DMS153 (cell line): ENCODE measurements at places on chromosomes 5 and 9.

- DNase-seq, result no peak
Observed at GRCh38 chr9:110835859-110836271, 167.3 kb downstream of the MUSK start.

- DNase-seq, result no peak
Observed at GRCh38 chr5:52605317-52606313, 182.1 kb upstream of the ITGA1 start.

DNA sequence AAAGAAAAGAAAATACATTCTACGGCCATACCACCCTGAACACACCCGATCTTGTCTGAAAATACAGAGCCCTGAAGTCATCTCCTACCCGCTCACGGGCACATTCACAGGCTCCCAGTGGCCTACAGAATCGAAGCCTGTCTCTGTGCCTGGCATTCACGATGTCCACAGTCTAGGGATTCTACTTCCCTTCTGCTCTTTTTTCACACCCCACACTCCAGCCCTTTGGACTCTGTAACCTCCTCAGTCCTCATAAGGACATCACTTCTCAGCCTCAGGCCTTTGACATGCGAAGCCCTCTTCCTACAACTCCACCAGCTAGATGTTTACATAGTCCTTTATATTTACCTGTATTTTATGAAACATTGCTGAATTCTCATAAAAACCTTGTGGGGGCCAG, 77.8 kb downstream of the CSNK1A1 start:
- no peak for DNase-seq

- peak; percentile 69 for DNase-seq
Observed at GRCh38 chr9:976943-977837, 735 bp downstream of the DMRT3 start.

- no peak for DNase-seq
Observed at GRCh38 chr9:108283696-108284095, 572.1 kb downstream of the ACTL7B start.

DNA sequence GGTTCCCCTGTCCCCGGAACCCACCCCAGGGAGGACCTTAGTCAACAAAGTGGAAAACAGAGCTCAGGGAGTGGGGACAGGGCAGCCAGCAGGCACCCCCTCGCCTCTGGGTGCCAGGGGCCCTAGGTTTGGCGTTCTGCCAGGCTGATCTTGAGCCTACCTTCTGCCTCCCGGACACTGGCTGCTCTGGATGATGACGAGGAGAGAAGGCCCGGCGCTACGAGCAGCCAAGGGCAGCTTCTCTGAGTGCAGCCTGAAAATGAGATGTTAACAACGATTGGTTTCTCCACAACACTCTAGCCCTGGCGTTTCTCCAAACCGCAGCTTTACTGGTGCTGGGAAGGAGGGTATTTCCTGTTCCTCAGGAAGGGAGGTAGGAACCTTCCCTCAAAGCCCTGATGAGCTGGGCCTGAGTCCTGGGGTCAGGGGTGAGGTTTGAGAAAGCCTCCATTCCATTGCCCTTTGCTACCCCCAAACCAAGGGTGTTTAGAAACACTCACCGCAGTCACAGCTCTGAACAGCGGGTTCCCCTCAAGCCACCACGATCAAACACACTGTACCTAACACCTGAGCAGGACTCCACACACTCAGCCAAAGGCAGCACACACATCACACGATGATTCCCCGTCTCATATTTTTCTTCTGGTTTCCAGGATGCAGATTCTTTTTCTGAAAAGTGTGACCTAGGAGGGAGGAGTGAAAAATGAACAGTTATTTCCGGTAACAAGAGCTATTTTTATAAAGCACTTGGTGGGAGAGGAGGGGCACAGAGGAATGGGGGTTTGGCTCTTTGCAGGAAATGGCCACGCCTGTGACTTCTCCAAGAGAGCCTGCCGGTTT, at the start of gene STING1:
STING1 (minus strand) TSS at position 709 of the 840 bp plus-strand sequence. CDS start 1,054 bp downstream, outside the sequence.
- DNase-seq, result peak; percentile 87

DNA sequence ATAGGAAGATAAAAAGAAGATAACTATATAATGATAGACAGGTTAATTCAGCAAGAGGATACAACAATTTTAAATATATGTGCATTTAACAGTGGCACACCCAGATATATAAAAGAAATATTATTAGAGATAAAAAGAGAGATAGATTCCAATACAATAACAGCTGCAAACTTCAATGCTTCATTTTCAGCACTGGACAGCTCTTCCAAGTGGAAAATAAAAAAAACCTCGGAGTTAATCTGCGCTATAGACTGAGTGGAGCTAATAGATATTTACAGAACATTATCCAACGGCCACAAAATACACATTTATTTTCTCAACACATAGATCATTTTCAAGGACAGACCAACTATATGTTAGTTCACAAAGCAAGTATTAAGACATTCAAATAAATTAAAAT, 1229.5 kb upstream of the CDH6 start:
- no peak for DNase-seq

DNA sequence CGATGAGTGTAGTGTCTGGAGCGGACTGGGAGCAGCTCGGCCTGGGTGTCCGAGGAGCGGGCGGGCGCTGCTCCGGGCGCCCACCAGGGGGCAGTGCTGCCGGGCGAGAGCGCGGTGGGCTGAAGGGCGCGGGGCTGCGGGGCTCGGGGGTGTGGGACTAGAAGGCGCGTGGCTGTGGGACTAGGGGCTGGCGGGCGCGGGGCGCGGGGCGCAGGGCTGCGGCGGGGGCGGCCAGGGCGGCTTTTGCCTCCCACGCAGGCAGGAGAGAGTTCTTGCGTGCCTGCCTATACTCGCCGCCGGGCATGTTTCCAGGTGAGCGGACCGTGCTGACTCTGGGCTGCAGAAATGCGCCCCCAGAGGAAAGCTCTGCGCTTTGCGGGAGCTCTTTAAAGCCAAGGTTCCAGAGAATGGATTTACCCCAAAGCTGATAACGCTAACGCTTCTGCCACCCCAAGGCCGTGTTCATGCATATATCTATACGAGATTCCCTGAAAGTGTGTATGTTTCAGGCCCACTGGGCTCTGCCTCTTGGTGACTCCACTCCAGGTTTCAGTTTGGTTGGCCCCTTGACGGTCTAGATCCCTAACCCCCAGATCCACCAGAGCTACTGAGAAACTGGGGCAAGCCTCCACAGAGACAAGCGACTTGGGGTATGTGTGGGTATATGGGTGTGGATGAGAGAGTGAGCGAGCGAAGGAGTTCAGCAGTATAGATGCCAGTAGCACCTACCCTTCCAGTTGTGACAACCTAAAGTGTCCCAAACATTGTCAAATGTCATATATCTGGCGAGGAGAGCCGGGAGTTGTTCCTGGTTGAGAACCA, 56.2 kb downstream of the ACER2 start:
- DNase-seq, result peak; percentile 21
